NCI-H2029 (cell line): ENCODE measurements at places on chromosomes 16 and 17.

DNA sequence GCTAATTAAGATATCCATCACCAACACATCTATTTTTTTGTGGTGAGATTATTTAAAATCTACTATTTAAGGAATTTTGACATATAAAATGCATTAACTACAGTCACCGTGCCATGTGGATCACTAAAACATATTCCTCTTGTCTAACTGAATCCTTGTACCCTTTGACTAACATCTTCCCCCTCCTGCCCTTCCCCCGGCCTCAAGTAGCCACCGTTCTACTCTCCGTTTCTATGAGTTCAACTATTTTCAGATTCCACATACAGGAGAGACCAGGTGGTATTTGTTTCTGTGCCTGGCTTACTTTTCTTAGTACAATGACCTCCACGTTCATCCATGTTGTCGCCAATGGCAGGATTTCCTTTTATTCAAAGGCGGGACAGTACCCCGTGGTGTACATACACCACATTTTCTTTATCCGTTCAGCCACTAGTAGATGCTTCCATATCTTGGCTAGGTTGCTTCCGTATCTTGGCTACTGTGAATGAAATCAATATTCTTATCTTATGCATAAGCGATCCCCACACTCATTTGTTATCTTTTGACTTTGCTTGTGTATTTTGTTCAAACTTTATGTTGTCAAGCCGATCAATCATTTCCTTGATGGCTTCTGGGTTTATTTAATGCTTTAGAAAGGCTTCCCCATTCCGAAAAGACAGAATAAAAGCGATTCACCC lies 134.7 kb downstream of the KCNJ12 start:
- no peak for DNase-seq

DNA sequence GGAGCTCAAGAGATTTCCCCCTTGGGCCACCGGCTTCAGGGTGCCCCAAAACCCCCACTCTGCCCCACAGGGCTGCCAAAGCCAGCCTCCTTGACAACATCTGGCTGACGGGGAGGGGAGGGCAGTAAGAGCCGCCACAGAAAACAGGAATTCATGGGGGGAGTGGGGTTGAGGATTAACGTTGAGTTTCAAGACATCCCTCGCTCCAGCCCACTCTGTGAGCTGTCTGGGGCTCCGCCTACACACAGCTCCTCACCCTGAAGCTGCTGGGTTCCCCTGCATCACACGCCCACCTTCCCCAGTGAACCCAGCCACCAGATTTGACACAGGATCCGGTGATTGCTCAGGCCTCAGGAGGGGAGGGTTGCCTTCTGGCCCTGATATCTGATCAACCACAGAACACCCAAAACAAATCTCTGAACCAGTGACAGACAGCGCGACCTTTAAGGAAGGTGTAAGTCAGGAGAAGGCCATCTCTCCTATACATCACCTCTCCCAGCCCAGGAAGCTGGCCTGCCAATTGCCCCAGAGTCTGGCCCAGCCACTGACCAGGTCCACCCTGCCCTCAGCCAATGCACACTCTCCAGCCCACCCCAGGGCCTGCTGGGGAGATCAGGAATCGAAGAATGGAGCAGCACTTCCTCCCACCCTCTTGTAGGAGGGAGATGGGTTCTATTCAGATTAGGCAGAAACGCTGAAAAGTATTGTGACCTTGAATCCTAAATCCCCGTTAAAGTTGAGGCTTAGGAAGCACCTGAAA lies 132.1 kb downstream of the CLEC16A start:
- no peak for DNase-seq

GRCh38 chr17:64455993-64456885 lies 7.3 kb downstream of the MILR1 start:
- no peak for DNase-seq

DNA sequence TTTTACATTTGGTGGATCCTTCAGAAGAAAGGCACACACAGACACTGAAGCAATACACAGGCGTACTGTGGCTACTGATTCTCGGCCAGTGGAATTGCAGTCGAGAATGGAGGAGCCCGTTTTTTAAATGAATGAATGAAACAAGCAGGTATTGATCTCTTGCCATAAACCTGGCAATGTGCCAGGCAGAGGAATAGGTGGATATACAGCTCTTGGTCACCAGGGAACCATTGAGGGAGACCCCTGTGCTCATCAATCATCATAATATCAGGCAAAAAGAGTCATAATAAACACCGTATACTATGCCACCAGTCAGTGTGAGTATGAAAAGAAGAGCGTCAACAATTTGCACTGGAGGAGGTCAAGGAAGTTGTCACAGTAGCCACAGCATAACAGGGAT lies 140.3 kb upstream of the FOXF1 start:
- DNase-seq = no peak

- no peak for DNase-seq
Observed at GRCh38 chr16:55842369-55843104, 9.6 kb upstream of the CES1 start.

DNA sequence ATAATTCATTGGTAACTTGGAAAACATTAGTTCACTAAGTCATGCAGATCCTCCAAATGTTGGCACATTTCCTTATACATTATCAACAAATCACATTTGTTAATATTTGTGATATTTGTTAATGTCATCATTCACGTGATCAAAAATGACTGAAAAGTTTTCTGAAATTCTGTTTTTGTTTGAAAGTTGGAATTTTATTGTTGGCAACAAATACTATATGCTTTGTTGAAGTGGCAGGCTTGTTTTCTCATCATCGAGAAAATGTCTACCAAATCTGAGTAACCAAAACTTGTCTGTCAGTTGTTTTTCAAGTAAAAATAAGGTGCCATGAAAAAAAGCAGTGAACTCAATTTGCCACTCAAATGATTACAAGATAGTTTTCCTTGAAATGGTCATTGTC lies 62.8 kb downstream of the NACA2 start:
- DNase-seq = no peak

DNA sequence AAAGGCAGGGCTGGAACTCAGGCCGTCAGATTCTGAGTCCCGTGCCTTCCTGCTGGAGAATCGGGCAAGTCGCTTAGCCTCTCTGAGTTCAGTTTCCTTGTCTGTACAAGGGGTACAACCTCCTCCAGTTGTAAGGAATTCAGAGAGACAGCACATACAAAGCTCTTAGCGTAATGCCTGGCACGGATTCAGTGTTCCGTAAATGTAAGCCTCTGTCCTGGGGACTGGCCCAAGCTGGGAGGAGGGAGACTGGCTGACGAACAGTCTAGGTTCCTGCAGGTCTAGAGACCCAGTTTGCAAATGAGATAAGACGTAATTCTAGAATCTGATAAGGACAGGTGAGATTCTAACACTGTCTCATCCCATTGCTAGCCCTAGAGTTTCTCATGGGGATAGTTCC lies 9.9 kb downstream of the METTL22 start:
- DNase-seq = no peak

DNA sequence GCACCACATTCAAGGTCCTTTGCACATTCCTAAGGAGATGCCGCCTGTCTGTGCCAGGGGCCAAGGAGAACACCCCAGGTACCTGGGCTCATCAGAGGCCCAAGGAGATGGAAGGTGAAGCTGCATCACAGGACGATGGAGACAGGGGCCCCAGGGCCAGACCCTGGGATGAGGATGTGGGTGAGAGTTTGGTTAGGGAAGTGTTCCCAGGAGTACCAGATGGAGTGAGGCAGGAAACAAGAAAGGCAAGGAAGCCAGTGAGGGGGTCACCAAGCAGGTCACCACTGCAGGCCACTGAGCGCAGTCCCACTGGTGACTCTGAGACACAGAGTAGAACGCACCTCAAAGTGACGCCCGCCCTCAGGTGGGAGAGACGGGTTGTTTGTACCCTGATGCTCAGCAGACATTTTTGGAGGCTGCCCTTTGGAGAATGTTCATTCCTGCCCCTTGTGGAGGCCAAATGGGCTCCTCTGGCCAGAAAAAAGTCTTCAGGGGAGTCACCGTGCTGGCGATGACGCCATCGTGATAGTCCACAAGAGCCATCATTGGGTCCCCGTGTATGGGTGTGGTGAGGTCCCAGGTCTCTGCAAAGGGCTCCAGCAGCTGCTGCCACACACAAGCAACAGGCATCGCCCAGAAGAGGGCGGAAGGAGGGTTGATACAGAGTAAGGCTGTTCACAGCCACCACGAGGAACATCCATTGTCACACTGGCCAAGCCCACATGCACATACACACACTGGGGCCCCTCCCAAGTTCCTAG lies 57.5 kb downstream of the BEAN1 start:
- no peak for DNase-seq

GRCh38 chr16:58449306-58449705 lies 50.6 kb upstream of the NDRG4 start:
- no peak for DNase-seq

GRCh38 chr16:69935740-69936139 lies 15.4 kb upstream of the CLEC18A start:
- DNase-seq = no peak

DNA sequence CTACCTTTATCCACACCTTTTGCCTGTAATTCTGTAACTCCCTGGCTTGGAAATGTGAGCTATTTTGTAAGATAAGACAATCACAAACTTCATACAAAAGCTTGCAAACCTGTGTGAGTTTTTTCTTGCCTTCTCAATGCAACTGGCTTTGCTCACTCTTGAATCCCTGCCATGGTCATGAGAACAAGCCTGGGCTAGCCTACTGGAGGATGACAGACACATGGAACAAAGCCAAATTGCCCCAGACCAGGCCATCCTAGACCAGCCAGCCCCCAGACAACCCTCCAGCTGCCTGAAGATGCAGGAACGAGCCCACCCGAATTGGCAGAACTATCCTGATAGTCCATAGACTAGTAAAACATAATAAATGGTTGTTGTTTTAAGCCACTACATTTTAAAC lies 466.6 kb upstream of the ERCC4 start:
- DNase-seq = peak; percentile 19

DNA sequence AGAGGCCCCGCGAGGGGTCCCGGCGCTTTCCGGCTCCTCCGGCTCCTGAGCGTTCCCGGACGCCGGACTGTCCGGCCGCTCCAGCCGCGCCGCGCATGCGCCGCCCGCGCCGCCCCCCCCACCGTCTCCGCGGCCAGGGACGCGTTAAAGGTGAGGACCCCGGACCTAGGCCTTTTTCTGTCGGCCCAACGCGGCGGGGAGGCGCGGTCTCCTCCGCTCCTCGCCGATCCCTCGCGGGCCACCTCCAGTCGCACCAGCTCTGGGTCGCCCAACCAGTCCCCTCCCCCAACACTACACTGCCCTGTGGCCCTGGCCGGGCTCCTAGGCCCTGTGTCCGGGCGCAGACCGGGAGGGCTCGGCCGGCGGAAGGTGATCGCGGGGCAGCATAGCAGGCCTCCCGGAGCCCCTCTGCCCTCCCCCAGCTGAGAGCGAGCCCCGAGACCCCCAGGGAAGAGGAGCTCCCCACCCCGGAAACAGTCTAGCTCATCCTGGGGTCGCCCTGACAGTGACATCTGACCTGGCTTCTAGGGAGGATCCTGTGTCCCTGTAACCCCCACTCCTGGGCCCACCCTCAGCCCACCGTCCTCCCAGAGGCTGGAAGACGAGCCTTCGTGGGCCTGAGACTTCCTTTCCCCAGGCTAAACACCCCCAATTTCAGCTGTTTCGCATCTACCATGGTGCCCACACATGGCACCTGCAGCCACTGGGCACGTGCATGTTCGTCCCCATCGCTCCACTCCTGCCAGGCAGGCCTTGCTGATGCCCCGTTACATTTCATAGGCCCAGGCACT lies 14.7 kb upstream of the BCAR1 start:
- no peak for DNase-seq

GRCh38 chr17:57389473-57389872 lies 133.2 kb downstream of the MSI2 start:
- no peak for DNase-seq

GRCh38 chr16:71432906-71433305 lies 8.9 kb downstream of the TLE7 start:
- no peak for DNase-seq

DNA sequence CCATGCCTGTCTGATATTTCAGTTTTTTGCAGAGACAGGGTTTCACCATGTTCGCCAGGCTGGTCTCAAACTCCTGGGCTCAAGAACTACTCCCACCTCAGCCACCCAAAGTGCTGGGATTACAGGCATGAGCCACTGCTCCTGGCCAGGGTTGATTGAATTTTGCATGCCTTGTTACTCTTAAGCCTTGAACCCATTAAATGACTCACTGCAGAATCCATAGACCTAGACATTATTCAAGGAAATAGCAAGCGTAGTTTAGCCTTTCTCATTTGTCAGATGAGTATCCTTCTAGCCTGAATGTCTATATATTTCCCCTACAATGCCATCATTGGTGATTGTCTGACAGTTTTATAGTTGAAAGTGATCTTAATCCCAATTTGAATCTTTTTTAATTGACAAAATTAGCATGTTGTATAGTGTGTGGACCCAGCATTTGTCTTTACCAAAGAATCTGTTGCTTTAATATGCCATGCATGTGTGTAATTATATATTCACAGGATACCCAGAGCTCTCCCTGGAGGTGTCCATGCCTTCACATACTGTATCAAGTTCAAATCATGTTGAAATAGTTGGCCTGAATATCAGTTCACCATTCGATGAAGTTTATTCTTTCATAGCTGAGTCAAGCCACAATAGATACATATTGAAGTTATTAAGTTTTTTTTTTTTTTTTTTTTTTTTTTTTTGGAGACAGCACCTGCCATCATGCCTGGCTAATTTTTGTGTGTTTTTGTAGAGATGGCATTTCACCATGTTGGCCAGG lies 321.0 kb downstream of the CPPED1 start:
- no peak for DNase-seq

DNA sequence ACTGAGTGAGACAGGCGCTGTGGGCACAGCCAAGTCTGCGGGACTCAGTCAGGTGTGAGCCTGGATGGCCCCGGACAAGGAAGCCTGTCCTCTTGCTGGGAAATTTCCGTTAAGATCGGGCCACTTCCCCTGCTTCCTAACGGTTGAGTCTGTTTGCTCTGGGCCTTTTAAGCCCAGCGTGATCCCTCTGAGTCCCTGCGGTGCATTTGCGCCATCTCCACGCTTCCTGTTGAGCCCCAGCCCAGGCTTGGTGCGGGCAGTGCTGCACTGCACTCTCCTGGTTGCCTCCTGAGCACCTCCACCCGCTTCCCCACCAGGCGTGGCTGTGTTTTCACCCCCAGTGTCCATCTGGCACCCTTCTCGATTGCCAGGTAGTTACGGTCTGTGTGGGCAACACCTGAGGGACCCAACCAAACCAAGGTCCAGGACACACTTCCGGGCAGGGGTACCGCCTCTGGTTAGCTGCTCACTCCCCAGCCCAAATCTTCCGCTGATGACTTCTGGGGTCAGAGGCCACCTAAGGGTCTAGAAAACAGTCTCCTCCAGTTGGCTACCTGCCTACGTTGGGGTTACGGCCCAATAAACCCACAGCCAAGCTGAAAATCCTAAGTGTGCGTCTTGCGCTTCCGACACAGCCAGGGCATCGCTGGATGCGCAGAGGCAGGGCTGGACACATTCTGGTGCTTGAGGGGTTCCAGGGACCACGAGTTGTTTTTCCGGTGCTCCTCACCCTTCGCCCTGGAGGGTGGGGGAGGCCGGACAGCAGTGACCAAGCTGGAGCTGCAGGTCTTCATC lies 1.4 kb upstream of the SLC25A10 start:
- DNase-seq = no peak

DNA sequence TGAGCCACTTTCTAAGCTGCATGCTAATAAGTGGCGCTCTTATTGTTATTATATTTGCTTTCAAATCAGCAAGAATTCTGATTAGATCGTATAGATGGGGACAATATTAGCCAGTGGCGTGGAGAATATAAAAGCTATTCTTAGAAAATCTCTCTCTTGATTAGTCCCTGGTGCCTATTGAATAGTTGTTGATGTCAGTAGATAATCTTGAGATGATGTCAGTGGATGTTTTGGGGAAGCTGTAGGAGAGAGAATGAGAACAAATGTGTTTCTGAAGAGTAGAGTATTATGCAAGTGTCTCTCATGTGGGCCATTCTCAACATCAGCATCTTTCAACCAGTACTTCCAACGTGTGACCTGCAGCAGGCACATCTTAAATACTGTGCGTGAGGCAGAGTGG lies 445.7 kb downstream of the GRIN2A start:
- DNase-seq = no peak

GRCh38 chr16:2858245-2859025 lies 465 bp upstream of the PRSS22 start:
- DNase-seq = peak; percentile 65
